GM04503 (cell line): ENCODE measurements at places on chromosomes 3 and 15.

DNA sequence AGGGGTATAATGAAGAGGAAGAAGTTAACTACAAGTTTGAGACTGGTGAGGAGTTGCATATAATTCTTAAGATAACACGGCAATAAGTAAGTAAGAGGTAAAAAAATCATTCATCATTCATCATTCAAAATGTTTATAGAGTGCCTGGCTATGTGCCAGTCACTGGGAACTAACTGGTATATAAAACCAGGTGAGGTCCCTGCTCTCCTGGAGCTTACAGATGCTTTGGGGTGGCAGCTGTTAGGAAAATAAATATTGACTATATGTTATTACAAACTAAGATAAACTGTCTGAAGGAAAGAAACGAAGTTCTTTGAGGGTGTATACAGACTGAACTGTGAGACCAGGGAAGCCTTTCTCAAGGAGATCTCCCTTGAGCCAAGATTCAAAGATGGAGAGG, 2.9 kb downstream of the CASR start:
- DNase-seq: no peak

DNA sequence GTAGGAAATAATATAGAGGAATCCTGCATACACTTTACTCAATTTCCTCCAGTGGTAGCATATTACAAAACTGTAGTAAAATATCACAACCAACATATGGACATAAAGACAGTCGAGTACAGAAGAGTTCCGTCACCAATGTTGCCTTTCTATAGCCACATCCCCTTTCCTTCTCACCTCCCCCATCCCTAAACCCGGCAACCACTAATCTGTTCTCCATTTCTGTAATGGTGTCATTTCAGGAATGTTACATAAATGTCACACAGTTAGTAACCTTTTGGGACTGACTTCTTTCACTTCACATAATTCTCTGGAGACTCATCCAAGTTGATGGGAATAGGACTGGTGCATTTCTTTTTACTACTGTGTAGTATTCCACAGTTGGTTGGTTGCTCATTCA, 41.4 kb upstream of the ATG7 start:
- no peak for DNase-seq

DNA sequence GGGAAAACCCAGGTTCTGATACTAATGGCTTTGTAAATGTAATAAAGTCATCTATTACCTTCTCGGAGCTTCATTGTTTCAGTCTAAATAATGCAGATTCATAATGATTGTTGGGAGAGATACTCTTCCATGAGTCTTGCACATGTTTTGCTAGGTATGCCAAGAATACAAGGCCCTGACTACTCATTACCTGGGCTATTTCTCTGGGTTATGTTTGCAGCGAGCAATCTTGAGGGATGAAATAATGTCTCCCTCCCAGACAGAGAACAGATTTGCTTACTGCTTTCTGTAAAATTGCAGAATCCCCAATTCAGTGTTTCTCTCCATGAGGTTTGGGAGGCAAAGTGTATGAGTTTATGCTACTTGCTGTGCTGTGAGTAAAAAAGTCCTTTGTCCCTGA, 6.2 kb upstream of the CLASP2 start:
- no peak for DNase-seq

- DNase-seq: no peak
Measured at GRCh38 chr3:178297740-178298139, 238.5 kb upstream of the KCNMB2 start.

DNA sequence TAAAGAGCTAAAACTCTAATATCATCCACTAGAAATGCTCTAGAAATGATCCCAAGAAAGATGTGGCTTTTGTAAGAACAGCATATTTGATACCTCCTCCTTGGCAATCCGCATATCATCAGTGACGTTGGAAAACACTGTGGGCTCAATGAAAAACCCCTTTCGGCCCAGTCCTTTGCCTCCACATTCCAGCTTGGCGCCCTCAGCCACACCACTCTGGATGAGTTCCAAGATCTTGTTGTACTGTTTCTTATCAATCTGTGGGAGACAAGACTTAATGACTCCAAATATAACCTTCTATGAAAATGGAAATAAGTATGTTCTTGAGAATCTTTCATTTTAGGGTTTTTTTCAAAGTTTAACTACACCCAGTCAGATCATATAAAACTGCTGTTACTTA, 103.6 kb downstream of the ALDH1A2 start:
- no peak for DNase-seq

- DNase-seq: no peak
Measured at GRCh38 chr3:112654492-112654891, 13.5 kb upstream of the CCDC80 start.

DNA sequence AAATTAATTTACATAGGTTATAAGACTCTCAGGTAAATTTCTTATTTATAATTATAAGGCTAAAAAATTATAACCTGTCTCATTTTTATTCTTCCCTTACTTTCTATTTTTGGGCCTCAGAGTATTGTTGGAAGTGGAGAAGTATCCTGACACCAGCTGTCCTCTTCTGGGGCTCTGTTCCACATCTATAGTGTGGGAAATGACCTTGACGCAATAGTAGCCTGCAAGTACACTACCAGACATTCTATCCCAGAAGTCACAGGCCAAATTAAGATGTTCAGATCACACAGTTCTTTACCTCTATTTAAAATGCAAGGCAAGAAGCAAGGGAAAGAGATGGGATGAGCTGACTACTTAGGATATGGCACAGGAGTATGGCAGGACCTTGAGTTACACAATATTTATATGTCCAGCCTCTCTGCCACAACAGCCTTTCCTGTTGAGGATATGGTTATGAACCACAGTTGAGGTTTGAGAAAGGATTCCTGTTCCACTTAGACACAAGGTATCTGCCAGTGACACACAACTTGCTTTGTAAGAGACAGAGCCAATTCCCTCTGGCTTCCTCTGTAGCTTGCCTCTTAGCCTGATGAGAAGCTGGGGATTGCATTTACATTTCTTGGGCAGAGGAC, 158.0 kb upstream of the IL12A start:
- DNase-seq: no peak

DNA sequence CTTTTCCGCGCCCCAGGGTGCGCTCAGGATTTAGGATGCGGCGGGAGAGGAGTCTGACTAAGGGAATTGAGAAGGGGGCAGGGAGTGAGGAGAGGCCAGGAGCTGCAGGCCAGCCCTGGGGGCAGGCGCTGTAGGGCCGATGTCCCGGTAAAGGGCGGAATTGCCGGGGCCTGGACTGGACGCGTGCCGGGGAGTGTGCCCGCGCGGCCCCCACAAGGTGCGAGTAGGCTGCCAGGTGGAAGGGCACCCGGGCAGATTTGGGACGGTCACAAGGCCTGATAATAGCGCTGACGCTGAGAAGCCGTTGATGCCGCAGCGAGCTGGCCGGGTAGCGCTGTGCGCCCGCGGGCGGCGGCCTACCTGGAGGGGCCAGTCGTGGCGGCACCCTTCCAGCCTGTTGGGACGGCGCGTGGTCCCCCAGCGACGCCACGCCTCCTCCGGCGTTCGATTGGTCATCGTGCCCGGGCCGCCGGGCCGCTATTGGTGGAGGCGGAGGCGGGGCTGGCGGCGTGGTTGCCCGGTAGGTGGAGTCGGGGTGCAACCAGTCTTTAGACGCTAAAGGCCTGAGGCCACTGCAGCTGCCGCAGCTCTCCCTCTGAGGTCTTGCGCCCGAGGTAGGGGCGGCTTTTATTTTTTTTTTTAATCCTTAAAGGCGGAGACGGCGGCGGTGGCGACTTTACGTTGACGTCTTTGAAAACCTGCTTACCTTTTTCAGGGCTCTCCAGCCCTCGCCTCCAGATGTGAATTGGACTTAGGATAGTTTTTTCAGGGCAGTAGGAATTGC, 903 bp downstream of the SLC25A38 start:
- DNase-seq: peak; percentile 49
